ENCODE measurements at places on chromosomes 7 and 10. TPM values are rescaled to one million over a fixed set of nuclear protein-coding genes. Genes with fewer than 3 reads are reported as not detected.

Gene RBP3
- not detected for total RNA-seq

DNA sequence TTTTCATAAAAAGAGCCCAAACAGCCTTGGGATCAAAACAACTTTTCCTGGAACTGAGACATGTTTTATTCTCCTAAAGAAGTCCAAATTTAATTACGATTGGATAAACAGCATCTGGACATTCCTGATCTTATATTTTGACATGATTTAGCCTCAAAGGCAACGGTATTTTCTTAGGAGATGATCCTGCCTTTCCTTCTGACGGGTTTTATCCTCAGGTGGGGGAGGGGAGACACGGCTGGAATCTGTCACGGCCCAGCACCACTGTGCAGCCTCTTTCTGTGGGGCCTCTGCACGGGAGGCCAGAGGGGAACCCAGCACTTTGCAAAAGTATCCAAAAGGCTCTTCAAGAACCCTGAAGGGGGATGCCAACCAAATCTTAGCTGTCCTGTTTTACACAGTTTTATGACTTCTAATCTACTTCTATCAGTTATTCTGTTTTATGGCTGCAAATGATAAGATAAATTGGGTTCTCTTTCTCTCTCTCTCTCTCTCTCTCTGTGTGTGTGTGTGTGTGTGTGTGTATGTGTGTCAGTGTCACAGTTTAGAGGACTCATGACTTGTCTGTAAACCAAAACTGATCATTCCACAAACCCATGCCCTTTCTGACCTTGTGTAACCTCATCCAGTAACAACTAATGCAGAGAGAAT lies 321.1 kb upstream of the NPVF start:
- no peak for DNase-seq
- no peak overlapping the region for H3K4me3 ChIP-seq
- H3K27me3 ChIP-seq: no peaks in the 10 kb centered on the region
- no peaks in the 10 kb centered on the region for H3K36me3 ChIP-seq
- no peak overlapping the region for H3K27ac ChIP-seq

Gene CALHM1
- total RNA-seq: not detected

DNA sequence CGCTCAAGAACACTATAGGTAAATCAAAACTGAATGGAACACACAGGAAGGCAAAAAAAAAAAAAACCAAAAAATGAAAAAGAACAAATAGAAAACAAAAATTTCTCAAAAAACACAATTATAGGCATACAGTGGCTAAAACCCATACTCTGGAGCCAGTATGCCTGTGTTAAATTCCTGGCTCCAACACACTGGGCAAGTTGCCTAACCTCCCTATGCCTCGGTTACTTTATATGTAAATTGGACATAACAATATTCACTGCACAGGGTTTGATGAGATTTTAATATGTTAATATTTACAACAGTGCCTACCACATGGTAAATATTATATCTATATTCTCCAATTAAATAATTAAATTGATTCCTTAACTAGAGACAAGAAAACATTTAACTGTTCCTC lies 217.1 kb downstream of the HTR7 start:
- H3K4me3 ChIP-seq: no peak overlapping the region
- no peaks in the 10 kb centered on the region for H3K36me3 ChIP-seq
- H3K27me3 ChIP-seq: no peaks in the 10 kb centered on the region
- H3K4me1 ChIP-seq: no peaks in the 10 kb centered on the region
- H3K27ac ChIP-seq: no peak overlapping the region
- DNase-seq: no peak

Gene SPRN
- not detected for total RNA-seq

GRCh38 chr7:45082831-45083331 lies 5.9 kb downstream of the NACAD start:
- no peak overlapping the region for H3K4me3 ChIP-seq
- no peaks in the 10 kb centered on the region for H3K36me3 ChIP-seq
- H3K27ac ChIP-seq: no peak overlapping the region
- no peak for DNase-seq
- no peaks in the 10 kb centered on the region for H3K27me3 ChIP-seq

- no peak overlapping the region for H3K27ac ChIP-seq
- no peak for DNase-seq
- H3K4me3 ChIP-seq: no peak overlapping the region
- no peaks in the 10 kb centered on the region for H3K27me3 ChIP-seq
Observed at GRCh38 chr7:112143582-112143981, 62.6 kb downstream of the DOCK4 start.

DNA sequence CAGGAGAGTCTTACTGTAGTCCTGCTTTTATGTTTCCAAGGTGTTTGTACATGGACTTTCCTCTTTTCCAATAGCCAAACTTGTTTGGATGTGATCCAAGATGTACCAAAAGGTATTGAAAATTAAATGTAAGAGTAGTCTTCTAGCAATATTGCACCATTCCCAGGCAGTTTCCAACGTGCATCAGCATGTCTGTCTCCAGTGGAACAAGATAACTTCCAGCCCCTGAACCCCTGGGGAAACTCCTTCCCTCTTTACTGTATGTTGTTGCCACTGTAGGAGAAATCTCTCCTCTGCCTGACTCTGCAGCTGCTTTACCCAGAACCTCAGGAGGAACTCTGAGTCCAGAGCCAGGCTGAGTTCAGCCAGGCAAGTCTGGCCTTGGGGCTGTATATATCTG lies 18.5 kb downstream of the ARMC10 start:
- no peaks in the 10 kb centered on the region for H3K4me1 ChIP-seq
- no peaks in the 10 kb centered on the region for H3K27me3 ChIP-seq
- no peak for DNase-seq
- peaks cover 4% of the 10 kb centered on the region for H3K36me3 ChIP-seq
- H3K27ac ChIP-seq: no peak overlapping the region
- H3K4me3 ChIP-seq: no peak overlapping the region

DNA sequence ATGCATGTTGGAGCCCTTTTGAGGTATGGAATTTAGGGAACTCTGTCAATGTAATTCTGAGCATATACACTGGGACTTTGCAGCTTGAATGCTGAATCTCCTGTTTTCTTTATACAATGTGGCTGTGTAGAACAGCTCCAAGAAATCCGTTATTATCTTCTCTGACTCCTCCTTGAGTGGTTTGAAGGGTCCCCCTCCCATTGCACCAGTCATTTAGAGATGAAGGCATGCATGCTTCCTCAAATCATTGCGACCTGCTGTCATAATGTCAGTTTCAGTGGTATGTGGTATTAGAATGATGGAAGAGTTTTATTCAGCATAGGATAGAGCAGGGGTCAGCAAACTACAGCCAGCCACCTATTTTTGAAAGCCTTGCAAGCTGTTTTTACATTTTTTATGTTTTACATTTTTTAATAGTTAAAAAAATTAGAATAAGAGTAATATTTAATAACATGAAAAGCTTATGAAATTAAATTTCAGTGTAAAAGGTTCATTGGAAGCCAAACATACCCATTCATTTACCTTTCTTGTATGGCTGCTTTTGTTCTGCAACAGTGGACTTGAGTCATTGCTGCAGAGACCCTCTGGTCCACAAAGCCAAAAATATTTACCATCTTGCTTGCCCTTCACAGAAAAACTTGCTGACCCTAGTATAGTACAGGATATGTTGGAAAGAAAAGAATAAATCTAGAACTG lies 8.1 kb downstream of the STK17A start:
- DNase-seq: no peak
- peak overlapping the region; percentile 21 for H3K4me3 ChIP-seq

GRCh38 chr7:108347616-108348015 lies 108.6 kb downstream of the NRCAM start:
- no peaks in the 10 kb centered on the region for H3K4me1 ChIP-seq
- no peaks in the 10 kb centered on the region for H3K36me3 ChIP-seq
- H3K27ac ChIP-seq: no peak overlapping the region
- no peak for DNase-seq
- H3K27me3 ChIP-seq: no peaks in the 10 kb centered on the region
- no peak overlapping the region for H3K4me3 ChIP-seq

GRCh38 chr10:100370714-100371481 lies 23.9 kb downstream of the SCD start:
- H3K36me3 ChIP-seq: no peaks in the 10 kb centered on the region
- DNase-seq: peak; percentile 65
- peak overlapping the region; percentile 18 for H3K4me3 ChIP-seq
- no peaks in the 10 kb centered on the region for H3K27me3 ChIP-seq

Gene NSUN5
- total RNA-seq: 66.6 TPM

Gene WNT8B
- total RNA-seq: not detected

GRCh38 chr10:93514521-93514920 lies 18.1 kb downstream of the CEP55 start:
- no peaks in the 10 kb centered on the region for H3K36me3 ChIP-seq
- no peaks in the 10 kb centered on the region for H3K4me1 ChIP-seq

DNA sequence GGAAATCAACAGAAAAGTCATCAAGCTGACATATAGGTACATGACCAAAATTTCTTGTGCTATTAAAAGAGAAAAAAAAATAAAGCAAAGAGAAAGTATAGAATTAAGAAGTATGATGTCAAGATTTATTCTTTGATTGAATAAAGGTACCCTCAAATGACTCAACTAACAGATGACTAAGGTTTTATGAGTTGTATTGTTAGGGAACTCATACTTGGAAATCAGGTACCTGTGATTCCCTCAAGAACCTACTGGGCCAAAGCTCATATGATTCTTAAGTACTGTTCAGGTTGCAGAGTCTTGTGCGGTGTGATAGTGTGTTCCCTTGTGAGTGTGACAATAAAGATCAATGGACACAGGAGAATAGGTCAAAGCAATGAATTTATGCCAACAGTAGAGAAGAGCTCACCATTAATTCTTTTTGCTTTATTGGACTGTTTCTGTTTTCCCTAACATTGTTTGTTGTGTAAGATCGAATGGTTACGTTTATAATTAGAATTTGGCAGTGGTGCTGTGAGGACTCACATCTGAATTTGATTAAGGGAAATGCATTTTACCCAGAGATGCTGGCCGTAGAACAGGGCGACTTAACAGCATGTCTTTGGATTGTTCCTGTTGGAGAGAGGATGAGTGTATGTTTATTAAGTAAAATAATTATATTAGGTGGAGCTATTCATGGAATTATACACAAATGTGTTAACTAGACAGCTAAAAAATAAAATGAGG lies 293.2 kb upstream of the SEMA3D start:
- H3K4me1 ChIP-seq: no peaks in the 10 kb centered on the region
- H3K27me3 ChIP-seq: no peaks in the 10 kb centered on the region
- H3K4me3 ChIP-seq: no peak overlapping the region
- DNase-seq: no peak
- H3K36me3 ChIP-seq: no peaks in the 10 kb centered on the region

GRCh38 chr10:12348870-12349628 lies at the start of gene CAMK1D:
Gene CAMK1D (plus strand): TSS chr10:12349547.
- H3K36me3 ChIP-seq: no peaks in the 10 kb centered on the region
- no peaks in the 10 kb centered on the region for H3K27me3 ChIP-seq
- DNase-seq: peak; percentile 83

Gene MOGAT3
- total RNA-seq: not detected

Gene ZDHHC16
- total RNA-seq: 57.6 TPM

Gene SSC4D
- 0.55 TPM for total RNA-seq

DNA sequence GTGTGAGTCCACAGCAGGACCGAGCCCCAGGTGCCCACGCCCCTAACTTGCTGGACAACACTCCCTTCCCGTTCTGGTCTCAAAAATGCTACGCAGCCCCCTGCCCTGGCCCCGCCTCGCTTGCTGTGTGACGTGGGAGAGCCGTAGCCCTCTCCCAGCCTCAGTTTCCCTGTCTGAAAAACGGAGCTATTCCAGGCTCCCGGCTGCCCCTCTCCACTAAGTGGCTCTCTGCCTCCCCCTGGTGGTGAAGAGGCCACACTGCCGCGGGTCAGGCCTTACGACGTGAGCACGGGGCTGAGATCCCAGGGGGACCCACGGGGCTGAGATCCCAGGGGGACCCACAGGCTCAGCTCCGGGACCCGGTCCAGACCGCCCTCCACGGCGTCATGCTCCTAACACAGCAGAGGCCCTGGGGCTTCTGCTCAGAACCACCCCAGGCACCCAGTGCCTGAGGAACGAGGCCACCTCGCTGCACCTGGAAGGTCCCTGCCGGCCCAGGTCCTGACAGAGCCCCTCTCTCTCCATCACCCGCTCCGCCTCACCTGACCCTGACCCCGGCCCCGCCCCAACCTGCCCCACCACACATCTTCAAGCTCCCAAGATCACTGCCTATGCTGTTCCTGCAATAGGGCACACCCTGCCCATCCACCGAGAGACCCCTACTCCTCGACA lies 26.7 kb downstream of the MICALL2 start:
- no peak overlapping the region for H3K27ac ChIP-seq
- no peak overlapping the region for H3K4me3 ChIP-seq
- DNase-seq: peak; percentile 61

- no peak overlapping the region for H3K27ac ChIP-seq
- no peaks in the 10 kb centered on the region for H3K36me3 ChIP-seq
- no peaks in the 10 kb centered on the region for H3K4me1 ChIP-seq
- no peaks in the 10 kb centered on the region for H3K27me3 ChIP-seq
Observed at GRCh38 chr10:79396520-79396919, 48.9 kb downstream of the ZCCHC24 start.

Gene TAS2R5
- total RNA-seq: 0.88 TPM

GRCh38 chr7:7869036-7869435 lies 99.6 kb upstream of the GLCCI1 start:
- peaks cover 5% of the 10 kb centered on the region for H3K4me1 ChIP-seq
- no peak overlapping the region for H3K27ac ChIP-seq
- no peaks in the 10 kb centered on the region for H3K27me3 ChIP-seq
- no peaks in the 10 kb centered on the region for H3K36me3 ChIP-seq
- H3K4me3 ChIP-seq: no peak overlapping the region
- no peak for DNase-seq

Gene ADIRF
- not detected for total RNA-seq

DNA sequence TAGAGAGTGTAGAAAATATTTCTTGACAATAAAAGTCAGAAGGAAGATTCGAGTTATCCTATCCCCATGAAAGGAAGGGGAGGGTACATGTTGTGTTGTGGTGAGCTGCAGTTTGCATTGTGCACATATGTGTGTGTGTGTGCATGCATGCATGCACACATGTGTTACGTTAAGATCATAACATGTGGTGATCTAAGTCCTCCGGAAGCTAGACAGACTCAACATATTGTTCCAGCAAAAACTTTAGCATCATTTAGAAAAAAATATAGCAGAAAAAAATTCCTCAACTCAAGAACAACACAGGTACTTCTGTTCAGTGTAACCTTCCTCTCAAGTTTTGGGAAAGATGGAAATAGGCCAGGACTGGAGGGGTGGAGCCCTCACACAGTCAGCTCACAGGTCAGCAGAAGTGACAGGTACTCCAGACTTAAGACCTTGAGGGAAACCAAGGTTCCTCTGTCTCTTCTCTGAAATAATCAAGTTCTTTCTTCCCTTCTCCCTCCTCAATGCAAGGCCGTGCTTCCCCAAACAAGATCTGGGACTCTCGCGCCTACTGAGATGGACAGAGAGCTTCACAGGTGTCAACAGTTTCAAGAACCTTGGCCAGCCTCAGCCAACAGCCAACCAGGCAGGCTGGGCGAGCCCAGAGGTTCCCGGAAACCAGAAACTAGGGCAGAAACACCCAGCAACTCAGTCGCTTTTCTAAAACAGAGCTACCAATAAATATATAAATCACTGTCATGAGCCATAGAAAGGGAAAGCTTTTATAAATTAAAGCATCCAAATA lies 205.2 kb downstream of the FAM107B start:
- no peaks in the 10 kb centered on the region for H3K27me3 ChIP-seq
- H3K4me3 ChIP-seq: peak overlapping the region; percentile 70
- H3K4me1 ChIP-seq: peaks cover 84% of the 10 kb centered on the region
- peak overlapping the region; percentile 85 for H3K27ac ChIP-seq
- H3K36me3 ChIP-seq: peaks cover 4% of the 10 kb centered on the region
